ENCODE measurements at places on chromosomes 2 and 18. TPM values are rescaled to one million over a fixed set of nuclear protein-coding genes. Genes with fewer than 3 reads are reported as not detected.

RIT2 gene
- total RNA-seq: not detected

KCNF1 gene
- 0.78 TPM for total RNA-seq

ZAP70 gene
- total RNA-seq: 5.4 TPM

GRCh38 chr18:63213936-63214671, 105.5 kb downstream of the BCL2 start:
- DNase-seq: no peak

DNA sequence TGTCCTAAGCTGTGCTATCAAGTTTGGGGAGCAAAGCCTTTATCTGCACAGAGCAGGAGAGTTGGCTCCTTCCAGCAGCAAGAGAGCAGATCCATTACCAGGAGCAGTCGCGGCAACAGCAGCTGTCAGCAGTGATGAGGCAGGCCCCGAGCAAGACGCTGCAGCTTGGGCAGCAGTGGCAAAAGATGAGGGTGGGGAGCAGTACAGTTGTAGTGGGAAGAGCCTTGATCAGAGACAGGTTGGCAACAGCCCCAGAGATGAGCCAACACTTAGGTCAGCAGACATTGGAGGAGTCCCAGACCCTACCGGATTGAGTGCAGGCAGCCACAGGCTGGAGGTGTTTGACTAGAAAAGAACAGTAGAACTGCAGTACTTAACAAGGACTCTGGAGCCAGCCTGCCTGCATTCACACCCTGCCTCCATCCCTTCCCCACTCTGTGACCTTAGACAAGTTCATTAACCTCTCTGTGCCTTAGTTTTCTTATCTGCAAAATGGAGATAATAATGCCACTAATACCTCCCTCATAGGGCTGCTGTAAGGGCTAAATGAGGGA, 117.1 kb upstream of the SERTAD2 start:
- DNase-seq: no peak

GRCh38 chr18:64330161-64330560, 181.3 kb upstream of the LINC00305 start:
- DNase-seq: no peak

- DNase-seq: no peak
Observed at GRCh38 chr18:58997811-58998337, 133.2 kb downstream of the ZNF532 start.

DNA sequence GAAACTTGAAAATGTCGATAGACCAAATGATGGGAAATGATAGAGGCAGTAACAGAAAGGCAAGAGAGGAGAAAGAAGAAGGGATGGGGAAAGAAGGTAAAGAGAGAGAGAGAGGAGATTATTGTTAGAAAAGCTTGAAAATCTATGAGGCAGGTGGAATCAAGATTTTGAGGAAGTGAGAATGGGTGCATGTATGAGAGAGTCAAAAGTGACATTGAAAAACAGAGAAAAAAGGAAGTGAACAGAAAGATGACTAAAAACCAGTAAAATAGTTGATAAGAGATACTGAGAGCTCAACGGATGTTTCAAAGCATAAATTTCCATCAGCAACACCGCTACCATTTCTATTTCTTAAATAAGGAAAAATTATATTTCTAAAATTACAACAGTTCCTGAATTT, 327.4 kb upstream of the CWC22 start:
- no peak for DNase-seq

- DNase-seq: no peak
Observed at GRCh38 chr2:100113990-100114433, 28.4 kb downstream of the AFF3 start.

DNA sequence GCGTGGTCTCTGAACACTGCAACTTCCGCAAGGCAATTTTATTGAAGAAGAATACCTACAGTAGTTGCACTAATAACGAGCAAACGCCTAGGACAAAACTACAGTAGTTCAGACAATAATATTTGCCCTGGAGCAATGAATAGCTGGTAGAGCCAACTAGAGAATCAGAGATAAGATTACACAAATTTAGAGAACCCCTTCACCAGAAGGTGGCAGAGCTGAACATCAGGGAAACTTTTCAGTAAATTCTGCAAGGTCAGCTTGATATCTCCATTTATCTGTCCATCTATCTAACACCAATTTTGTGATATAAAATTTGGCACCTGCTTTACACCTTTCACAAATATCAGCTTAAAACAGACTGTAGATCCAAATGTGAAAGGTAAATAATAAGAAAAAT, 43.8 kb downstream of the CDH19 start:
- DNase-seq: no peak

DNA sequence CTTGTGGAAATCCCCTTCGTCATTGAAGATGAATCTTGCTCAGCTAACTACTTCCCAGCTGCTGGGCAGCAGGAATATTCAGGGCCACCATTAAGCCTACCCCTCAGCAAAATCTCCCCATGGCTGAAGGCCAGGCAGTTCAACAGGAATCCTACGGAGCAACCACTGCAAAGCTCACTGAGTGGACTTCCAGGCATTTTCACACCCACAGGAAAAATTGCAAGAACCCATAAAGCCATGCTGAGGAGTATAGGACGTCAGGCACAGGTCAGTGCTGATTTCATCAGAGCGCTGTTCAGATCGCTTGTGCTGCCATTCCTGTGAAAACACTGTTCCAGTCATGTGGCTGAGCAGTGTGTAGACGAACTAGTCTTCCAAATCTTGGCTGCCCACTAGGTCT, 134.8 kb upstream of the TACR1 start:
- DNase-seq: no peak

Data from mucosa of descending colon (tissue), 3 donors.